ENCODE measurements at places on chromosomes 5 and 9.
A peak's percentile ranks its signal among the peaks of the same experiment; 100 is the strongest.

DNA sequence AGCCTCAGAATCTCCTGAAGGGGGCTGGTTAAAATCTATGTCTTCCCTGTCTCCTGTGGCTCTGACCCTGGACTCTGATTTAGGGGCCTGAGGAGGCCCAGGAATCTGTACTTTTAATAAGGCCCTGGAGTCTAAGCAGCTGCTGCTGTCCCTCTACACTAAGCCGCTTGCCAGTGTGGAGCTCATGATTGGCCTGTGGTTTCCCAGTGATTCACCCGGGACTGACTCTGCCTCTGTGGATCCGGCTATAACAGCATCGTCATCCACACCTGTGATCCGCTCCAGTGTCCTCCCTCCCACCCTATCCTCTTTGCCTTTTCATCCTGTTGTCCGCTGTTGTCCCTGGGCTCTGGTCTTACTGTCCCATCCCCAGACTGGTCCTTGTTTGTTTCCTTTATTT is 3.7 kb downstream of the SLC31A2 start:
- no peak for DNase-seq

GRCh38 chr9:18905028-18905882 is 127.8 kb downstream of the SAXO1 start:
- no peak for DNase-seq

DNA sequence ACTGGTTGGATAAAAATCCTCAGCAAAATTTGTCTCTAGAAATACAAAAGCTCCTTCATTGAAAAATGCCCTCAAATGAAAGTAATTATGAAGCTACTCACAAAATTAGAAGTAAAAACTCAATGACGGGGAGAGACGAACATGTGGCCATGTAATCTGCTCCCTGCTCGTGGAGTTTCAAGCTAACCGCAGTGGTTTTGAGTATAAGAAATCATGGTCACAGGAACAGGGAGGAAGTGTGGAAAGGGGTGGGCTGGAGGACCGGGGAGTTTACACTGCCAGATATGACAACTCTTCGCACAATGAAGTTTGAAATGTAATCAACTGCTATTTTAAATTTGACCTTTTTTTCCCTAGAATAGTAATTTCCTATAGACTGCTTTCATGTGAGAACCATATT is 765.4 kb upstream of the DMAC1 start:
- DNase-seq = no peak

DNA sequence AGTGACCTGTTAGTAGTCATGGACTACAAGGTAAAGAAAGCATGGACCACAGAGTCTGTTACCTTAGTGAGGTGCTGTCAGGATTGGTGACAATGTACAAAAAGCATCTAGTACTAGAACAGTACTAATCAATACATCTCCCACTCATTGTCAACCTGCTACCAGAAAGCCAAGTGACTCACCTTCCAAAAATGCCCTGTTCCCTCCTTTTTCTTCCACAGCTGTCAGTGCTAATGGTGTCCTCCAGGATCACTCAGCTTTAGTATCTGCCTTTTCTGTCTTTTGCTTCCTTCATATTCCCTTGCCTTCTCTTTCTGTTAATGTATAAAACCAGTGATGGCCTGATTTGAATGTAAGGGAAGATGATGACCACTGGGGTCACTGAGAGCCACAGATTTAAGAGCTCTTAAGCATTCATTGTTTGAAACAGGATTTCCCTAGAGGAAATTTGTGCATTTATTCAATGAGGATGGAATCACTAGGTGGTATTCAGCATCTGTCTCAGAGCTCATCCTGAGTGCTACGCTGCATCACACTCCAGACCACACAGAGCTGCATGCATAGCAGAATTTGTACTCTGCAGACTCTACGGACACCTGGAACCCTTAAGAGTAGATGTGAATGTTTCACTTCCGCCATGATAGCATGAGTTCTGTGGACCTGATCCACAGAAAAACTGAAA is 71.0 kb downstream of the SV2C start:
- no peak for DNase-seq

DNA sequence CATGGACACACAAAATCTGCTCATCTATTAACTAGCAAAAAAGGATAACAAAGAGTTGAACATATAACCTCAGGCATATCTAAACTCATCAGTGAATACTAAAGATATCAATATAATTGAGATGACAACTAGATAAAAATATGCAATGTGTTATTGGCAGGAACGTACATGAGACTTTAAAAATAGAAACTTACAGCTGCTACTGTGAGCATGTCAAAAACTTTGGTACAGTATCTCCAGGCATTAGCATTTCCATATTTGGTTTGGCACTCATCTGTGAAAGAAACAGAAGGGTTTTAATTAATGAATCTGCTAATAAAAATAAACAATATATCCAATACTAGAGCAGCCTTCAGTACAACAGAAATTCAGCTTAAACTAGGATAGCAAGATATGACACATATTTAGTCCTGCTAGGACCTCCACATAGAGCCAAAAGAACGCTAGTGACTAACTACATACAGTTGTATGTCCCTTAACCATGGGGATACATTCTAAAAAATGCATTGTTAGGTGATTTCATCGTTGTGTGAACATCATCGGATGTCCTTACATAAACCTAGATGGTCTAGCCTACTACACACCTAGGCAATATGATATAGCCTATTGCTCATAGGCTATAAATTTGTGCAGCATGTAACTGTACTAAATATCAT is 10.5 kb upstream of the SCAI start:
- DNase-seq = no peak

GRCh38 chr5:89703817-89704216 is 705.7 kb downstream of the CETN3 start:
- no peak for DNase-seq

DNA sequence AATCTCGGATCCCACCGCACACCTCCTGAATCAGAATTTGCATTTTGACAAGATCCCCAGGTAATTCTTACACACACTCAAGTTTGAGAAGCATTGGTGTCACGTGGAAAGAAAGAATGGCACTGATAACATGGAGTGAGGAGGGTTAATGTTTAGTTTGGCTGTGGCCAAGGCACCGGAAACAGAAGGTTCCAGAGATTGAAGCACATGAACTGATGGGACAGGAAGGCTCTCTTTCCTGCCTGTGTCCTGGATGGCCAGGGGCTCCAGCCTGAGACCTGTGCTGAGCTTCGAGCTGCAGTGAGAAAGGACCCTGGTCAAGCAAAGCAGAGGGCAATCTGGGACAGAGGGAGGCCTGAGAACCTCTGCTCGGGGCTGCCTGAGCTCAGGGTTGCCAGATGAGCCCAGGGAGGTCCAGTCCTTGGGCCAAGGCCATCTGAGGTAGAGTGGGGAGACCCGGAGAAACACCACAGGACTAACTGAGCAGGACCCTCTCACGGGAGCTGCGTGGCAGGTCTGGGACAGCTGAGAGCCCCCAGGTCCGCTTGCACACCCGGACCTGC is 27.3 kb downstream of the AFAP1L1 start:
- DNase-seq = no peak

DNA sequence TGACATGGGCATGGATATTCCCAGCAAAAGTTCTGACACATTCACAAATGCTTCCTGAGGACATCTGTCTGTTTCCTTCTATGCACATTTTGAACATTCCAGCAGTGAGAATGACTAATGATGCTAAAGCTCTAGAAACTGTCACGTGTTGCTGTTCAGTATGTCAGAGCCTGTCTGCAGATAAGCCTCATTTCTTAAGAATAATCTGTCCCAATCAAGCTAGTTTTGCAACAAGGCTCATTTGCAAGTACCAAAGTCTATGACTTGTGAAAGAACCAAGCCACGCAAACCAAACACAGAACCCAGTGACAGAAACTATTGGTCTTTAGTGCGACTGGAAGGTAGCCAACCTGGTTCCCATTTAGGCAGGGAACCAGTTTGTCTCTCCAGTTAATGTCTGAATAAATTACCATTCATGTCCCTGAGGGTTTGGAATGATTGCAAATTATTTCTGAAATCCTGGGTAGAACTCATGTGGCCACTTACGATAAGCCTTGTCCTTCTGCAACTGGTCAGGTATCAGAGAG is 178.5 kb downstream of the C9orf152 start:
- DNase-seq = no peak

GRCh38 chr5:132788990-132789886 is 12.2 kb upstream of the SEPTIN8 start:
- no peak for DNase-seq

GRCh38 chr9:108762348-108763055 is 93.3 kb downstream of the ACTL7B start:
- no peak for DNase-seq

DNA sequence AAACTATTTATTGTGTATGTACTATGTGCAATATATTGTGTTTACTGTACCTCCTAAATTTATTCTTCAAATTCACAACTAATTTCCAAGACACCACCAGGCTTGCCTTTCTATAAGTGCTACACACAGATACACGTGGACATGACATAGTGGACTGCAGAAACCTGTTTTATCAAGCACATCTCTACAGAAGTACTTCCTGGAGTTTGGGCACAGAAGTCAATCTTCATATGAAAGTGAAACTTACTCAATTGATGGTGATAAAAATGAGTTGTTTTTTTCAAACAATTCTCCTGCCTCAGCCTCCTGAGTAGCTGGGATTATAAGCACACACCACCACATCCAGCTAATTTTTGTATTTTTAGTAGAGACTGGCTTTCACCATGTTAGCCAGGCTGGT is 57.6 kb downstream of the NLN start:
- no peak for DNase-seq

DNA sequence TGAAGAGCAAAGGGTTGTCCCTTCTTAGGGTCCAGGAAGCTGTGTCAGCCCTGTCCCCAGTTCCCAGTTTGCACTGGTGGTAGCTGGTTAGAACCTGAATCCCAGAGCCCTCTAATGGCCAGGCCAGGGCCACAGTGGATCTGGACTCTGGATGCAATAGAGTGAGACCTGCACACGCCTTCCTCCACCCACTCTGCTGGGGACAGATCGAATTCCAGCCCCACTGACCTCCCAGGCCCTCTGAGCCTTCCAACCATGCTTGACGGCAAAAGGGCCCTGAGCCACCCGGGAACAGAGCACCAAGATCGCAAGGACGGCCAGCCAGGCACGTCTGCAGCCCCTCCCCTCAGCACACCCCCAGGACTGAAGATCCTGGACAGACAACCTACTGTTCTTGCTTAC is 23.7 kb downstream of the NAIF1 start:
- no peak for DNase-seq

DNA sequence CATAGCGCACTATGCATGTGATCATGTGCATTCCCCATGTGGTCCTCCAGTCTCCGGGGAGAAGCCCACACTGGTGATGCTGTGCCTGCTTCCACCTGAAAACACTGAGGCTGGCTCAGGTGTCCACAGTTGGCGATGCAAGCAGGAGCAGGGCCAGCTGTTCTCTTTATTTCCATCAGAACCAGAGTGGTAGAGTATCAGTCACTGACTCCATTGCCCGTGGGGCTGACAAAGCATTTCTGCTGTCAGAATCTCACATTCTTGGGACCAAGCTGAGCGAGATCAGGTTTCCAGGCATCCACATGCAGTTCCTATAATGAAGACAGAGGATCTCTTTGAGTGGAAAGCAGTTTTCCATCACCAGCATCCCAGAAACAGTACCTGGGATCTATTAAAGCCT is 52.5 kb downstream of the GADD45G start:
- no peak for DNase-seq

GRCh38 chr5:159749146-159749545 is 167.1 kb upstream of the ADRA1B start:
- DNase-seq = no peak

- DNase-seq = no peak
Measured at GRCh38 chr5:170496662-170497028, 7.2 kb upstream of the KCNIP1 start.

- DNase-seq = no peak
Measured at GRCh38 chr5:133801955-133802751, 166.3 kb downstream of the C5orf15 start.

- DNase-seq = no peak
Measured at GRCh38 chr9:111423389-111423788, 60.8 kb downstream of the ECPAS start.

GRCh38 chr9:89025553-89025952 is 34.3 kb downstream of the S1PR3 start:
- no peak for DNase-seq

GRCh38 chr5:127229185-127229889 is 61.3 kb upstream of the MEGF10 start:
- DNase-seq = peak; percentile 33

GRCh38 chr5:127079994-127080491 is 6.7 kb upstream of the C5orf63 start:
- no peak for DNase-seq

Data from natural killer cell (primary cell).